Epithelial cell of esophagus (primary cell): ENCODE measurements at places on chromosomes 16 and 17.
A peak's percentile ranks its signal among the peaks of the same experiment; 100 is the strongest.

DNA sequence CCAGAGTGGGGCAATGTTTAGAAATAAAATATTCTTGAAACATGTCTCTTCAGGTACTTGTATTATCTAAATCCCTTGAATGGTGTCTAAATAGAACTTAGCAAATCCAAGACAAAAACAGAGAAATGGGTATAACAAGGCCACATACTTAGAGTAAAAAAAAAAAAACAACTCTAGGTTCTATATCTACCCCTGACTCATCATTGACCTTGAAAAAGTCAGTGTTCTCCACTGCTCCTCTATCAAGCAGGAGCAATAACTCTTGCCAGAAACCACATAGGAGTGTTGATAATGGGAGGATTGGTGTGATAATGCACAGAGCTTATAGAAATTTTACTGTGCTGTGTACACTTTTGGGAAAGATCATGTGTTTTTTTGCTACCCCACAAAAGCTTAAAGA is 296.6 kb upstream of the PMFBP1 start:
- no peak for DNase-seq

DNA sequence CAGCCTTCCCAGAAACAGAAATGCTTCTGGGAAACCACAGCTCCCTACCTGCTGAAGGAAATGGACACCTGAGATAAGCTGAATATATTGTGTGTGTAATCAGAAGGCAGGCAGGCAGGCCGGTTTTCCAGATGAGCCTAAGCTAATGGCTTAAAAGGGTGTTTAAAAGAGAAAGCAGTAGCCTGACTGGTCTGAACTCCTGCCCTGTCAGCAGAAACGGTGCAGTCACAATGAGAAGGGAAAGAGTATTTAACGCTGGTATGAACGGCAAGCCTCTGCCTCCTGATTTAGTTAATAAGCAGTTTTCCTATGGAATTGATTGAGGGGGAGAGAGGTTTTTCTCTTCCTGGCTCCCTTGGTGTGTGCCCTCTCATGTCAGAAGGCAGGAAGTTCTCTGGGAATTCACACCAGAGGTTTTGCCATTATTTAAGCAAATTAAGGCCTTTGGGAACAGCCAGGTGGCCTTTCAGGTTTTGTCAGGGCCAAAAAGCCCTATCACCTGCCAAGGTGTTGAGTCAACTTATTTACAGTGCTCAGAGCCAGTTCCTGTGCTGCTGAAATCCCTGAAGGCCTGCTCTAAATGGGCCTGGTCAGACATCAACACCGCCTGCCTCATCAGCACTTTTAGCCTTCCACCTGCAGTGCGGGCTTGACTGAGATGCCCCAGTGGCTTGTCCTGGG is 41.6 kb downstream of the CDH1 start:
- peak; percentile 89 for DNase-seq

DNA sequence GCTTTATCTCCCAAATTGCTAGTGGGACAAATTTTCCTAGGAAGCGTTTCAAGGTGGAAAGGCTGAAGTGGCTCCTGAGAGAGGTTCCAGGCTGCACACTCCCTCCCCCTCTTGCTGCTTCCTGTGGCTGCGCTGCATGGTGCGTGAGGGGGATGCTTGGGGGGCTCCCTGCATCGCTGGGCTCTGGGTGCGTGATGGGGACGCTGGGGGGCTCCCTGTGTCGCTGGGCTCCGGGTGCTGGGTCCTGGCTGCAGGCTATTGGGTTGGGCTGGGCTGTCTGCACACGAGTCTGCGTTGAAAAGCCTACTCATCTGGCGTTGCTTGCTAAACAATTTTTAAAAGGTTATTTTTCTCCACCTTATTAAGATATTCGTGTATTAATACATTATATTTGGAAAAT is 30.1 kb downstream of the NDEL1 start:
- DNase-seq = no peak

GRCh38 chr16:66786551-66786950 is 14.8 kb downstream of the TERB1 start:
- no peak for DNase-seq

DNA sequence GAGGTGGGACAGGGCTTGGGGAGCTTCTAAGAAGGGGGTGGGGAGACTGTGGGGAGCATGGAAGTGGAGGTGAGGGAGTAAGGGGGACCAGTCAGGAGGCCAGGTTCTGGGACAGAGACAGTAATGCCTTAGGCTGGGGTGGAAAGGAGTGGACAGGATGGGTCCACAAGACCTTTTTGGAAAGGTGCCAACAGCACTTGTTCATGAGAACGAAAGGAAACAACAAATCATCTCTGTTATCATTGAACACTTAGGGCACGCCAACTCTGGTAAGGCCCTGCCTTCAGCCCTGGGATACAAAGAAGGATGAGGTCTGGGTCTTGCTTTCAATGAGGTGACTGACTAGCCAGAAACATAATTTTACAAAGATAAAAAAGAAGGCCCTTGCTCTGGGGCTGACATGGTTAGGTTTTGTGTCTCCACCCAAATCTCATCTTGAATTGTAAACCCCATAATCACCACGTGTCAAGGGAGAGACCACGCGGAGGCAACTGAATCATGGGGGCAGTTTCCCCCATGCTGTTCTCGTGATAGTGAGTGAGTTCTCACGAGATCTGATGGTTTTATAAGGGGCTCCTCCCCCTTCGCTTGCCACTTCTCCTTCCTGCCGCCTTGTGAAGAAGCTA is 113.8 kb downstream of the SLC39A11 start:
- no peak for DNase-seq

GRCh38 chr17:9408868-9409829 is 166.5 kb downstream of the STX8 start:
- peak; percentile 75 for DNase-seq

DNA sequence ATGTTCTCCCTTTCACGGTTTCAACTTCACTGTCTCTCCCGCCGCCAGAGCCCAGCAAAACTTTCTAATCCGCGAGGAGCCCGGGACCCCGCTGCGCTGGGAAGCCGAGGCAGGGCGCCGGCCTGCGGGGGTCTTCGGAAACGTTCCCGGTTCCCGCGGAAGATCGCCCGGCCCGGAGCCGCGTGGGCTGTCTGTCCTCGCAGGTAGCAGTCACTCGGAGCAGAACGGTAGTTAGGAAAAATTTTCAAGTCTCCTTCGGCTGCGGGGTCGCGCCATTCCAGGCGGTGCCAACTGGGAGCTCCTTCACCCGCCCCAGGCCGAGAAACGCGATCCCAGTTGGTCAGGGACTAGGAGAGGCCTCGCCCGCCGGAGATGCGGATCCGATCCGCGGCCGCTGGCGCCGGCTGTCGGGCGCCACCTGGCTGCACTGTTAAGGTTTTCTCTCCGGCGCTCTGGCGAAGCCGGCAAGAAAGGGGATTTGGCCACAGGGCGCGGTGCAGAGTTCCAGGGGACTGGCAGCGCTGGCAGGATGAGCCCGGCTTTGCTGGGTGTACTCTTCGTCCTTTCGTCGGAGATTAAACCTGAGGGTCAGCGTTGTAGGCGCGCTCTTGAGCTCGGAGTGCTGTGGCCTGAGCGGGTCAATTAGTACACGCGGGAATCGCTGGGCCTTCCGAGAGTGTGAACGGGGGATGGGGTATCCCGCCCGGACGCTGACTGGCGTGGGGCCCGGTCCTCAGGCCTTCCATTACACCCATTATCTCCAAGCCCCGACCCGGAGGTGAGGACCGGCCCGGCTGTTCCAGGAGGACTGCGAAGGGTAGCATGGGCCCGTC is 135.4 kb downstream of the KCNJ12 start:
- DNase-seq = peak; percentile 82

DNA sequence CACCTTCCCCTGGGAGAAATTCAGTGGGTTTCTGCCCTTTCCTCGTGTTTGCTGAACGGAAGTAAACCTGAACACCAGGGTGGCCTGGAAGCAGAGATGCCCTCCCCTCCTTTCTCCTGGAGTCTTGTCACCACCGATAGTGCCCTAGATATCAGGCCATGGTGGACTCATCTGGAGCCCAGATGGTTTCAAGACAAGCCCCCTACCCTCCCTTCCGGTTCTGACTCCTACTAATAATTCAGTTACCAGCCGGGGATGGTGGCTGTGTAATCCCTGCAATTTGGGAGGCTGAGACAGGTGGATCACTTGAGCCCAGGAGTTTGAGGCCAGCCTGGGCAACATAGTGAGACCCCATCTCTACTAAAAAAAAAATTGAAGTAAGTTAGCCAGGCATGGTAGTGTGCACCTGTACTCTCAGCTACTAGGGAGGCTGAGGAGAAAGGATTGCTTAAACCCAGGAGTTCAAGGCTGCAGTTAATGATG is 2.4 kb downstream of the ZNF469 start:
- DNase-seq = no peak

DNA sequence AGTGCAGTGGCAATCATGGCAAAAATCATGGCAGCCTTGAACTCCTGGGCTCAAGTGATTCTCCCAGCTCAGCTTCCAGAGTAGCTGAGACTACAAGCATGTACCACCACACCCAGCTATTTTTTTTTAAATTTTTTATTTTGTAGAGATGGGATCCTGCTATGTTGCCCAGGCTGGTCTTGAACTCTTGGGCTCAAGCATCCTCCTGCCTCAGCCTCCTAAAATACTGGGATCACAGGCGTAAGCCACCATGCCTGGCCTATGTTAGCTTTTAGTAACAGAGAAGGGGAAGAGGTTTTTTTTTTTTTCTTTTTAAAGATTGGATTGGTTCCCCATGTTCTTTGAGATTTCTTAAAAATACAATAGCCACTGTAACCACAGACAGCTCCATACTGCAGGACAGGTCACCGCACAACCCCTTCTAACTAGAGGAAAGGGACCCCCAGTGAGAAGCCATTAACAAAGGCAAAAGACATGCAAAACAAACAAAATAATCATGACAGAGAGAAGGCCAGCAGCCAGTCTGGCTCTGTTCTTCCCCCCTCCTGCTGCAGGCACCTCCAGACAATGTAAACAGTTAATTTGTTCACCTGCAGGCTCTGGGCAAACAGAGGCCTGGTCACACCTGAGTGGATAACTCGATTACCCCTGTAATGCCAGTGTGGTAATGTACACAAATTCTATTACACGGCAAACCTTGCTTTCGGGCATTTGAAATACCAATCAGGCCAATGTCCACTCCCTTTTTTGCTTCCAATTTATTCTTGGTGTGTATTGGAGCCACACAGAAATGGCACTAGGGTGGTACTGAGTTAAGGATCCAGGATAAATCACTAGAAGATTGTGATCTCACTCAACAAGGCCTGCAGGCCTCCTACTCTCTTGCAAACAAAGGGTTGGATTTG is 52.9 kb downstream of the SNX11 start:
- no peak for DNase-seq

GRCh38 chr16:82061861-82062525 is 26.9 kb downstream of the HSD17B2 start:
- peak; percentile 70 for DNase-seq

DNA sequence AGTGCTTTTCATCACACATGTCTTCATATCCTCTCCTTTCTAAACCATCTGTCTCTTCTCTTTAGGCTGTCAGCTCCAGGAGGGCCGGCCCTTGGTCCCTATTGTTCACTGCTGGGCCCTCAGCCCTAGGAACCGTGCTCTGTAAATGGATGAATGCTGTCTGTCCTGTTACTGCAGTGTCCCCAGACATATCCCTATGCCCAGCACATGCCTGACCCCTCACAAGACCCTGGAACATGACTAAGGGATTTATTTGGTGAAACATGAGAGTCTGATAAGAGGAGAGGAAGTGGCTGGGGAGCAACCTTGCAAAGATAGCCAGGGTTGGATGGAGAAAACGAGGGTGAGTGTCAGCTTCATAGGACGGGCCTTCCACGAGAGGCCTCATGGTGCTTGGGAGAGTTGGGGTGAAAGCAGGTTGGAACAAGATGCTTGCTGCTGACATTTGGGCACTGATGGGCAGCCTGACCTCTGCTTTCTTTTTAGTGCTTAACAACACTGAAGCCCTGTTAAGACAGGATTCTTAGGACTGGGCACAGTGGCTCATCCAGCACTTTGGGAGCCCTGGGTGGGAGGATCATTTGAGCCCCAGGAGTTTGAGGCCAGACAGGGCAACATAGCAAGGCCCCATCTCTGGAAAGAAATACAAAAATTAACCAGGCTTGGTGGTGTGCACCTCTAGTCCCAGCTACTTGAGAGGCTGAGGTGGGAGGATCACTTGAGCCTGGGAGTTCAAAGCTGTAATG is 39.0 kb downstream of the ABCC1 start:
- DNase-seq = no peak

GRCh38 chr17:1267471-1267943 is 2.7 kb upstream of the BHLHA9 start:
- peak; percentile 10 for DNase-seq

DNA sequence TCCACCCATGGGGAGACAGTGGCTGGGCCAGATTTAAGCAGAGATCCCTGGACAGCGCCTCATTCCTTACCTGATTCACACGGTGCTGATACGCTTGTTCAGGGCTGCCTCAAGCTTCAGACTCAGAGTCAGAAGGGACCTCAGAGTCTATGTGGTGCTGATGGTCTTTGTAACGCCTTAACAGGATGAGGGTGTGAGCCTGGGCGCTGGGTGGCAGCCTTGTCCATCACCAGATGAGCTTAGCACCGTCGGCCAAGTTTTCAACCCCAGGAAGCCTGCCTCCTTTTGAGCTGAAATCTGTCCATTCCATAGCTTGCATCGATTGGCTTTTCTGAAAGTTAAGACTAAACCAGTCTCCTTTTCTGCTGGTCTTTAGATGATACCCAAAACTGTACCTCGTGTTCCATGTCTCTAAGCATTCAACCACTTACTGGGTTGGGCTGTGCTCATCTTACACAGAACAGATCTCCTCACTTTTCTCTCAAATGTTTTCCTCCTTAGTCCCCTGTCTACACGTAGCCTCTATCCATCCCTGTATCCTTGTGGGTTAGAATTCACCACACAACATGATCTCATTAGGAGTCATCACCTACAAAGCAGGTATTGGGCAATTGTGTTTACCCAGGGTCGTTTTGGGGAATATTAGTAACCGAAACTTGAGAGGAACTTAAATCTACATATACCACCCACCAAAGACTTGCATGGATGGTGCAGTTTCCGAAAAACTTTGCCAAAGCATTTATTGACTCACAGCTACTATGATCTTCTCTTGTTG is 573.4 kb downstream of the CDH13 start:
- peak; percentile 85 for DNase-seq

DNA sequence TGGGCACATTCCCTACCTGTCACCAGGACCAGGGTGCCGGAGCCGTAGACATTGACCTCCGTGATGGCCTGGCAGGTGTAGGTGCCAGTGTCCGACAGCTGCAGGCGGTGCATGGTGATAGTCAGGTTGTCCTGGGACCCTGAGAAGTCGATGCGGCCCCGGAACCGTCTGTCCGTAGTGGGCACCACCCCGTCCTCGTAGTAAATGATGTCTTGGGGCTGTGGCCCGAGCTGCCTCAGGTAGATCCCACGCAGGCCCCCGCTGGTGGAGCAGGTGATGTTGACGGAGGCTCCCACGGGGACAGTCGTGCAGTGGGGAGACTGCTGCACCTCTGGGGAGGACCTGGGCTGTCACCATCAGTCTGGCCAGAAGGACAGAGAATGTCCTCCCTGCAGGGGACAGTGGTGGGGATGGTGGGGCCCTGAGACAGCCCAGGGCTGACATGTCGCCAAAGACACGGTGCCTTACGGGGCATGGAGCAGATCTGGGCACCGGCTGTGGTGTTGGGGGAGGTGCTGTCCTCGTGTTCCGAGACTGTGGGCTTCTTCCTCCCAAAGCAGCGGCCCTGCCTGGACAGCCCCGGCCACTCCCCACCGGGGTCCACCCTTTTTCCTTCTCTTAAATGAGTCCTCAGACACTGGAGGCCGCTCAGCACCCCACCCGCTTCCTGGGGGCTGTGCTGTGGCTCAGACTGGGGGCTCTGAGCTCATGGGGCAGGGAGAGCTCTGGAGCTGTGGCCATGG is 586 bp downstream of the CD7 start:
- no peak for DNase-seq
